ENCODE measurements at places on chromosomes 4 and X.
A peak's percentile ranks its signal among the peaks of the same experiment; 100 is the strongest.

GRCh38 chrX:100296183-100296753 is 113.8 kb downstream of the PCDH19 start:
- no peak for DNase-seq

DNA sequence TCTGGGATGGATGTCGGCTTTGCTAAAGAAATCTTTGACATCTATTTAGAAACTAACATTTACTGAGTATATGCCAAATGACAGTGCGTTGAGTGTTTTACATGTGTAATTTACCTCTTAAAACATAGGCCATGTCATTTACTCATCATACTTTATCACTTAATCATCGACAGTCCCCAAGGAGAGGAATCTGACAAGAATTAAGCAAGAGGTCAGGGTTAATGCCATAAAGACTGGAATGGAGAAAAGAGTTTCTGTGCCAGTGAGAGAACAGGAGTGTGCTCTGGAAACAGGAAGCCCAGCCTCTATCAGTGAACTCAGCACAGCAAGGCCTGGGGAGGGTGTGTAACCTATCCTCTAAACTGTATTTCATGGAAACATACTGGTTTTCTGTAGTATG is 28.0 kb upstream of the AMOT start:
- no peak for DNase-seq

DNA sequence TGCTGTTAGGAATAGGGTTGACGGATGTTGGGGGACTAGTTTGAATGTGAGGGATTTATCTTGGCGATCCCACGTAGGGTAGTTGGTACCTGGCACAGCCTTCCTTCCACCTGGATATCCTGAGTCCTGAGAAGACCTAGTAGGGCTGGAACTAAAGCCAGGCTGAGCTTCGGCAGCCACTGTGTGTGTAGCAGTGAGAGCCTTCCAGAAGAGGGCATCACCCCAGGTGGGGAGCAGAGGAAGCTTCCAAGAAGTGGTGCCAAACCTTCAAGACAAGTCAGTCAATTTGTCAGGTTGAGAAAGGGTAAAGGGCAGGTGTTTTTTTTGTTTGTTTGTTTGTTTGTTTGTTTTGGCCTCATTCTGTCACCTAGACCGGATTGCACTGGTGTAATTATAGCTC is 1.2 kb upstream of the FGFBP2 start:
- no peak for DNase-seq

DNA sequence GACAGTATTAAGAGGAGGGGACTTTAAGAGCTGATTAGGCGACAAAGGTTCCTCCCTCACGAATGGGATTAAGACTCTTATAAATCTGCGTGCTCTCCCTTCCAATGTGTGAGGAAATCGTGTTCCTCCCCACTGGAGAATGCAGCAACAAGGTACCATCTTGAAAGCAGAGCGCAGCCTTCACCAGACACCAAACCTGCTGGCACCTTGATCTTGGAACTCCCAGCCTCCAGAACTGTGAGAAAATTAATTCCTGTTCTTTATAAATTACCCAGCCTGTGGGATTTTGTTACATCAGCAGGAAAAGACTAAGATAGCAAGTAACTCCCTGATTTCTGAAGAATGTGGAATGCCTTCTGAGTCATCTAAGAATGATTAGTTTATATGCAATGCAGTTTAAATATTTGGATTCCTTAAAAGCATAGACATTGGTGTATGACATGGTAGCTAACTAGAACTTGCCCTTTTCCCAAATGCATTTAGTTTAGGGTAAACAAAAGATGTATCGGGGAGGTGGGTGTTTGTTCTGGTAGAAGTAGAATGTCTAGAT is 86.1 kb downstream of the USP46 start:
- no peak for DNase-seq

- DNase-seq = peak; percentile 51
Observed at GRCh38 chrX:107000013-107000515, at the start of gene MORC4. Gene MORC4, minus strand, starts transcription at chrX:107000212. Its CDS starts 243 bp downstream, at chrX:106999969.

- DNase-seq = peak; percentile 69
Observed at GRCh38 chr4:40227284-40227683, 30.5 kb downstream of the RHOH start.

- DNase-seq = no peak
Observed at GRCh38 chr4:142572071-142572470, 274.0 kb downstream of the INPP4B start.

GRCh38 chr4:148120216-148120615 is 322.0 kb downstream of the NR3C2 start:
- no peak for DNase-seq

DNA sequence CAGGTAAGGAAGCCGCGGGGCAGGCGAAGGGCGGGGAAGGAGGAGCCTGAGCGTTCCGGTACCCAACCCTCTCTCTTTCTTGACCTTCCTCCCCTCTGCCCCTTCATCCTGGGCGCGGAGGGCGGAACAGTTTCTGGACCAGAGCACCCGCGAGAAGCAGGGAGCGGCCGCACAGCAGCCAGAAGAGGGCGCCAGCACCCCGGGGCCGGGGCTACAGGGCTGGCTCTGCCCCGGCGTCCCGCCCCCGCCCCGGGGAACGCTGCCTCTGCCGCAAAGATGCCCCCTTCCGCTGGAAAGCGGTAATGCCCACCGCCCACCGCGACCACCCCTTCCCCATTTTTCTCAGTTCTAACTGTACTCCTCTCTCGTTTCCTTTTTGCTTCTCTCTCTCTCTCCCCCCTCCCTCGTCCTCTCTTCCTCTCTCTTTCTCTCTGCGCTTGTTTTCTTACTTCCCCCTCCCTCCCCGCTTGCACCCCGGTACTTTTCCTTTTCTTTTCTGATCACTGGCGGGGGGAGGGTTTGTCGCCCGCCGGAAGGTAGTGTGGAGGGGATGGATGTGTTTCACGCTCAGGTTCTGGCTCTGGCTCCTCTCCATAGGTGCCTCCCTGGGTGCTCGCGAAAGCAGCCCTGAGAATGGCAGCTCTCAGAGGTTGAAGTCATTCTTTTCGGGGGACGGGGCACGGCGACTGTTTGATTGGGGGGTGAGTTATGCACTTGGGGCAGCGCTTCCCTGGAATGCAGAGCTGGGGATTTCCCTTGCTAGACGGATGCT is 13.1 kb upstream of the PRDM8 start:
- DNase-seq = peak; percentile 91

DNA sequence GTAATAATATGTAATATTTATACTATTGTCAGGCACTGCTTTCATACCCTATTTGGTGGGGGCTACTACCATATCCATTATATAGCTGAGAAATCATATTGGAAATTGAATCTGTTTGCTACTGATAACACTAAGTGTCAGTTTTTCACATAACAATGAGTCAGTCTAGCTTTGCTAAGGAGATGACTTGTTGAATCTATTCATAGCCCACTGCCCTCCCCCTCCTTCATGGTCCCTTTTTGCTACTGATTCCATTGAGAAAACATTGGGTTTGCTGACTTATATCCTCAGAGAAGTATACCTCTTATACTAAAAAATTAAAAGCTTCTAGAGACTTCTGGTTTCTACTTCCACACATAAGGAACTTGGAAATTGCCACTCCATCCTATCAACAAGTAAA is 1898.4 kb downstream of the STIM2 start:
- no peak for DNase-seq
